ENCODE measurements at places on chromosomes 6 and 20.

DNA sequence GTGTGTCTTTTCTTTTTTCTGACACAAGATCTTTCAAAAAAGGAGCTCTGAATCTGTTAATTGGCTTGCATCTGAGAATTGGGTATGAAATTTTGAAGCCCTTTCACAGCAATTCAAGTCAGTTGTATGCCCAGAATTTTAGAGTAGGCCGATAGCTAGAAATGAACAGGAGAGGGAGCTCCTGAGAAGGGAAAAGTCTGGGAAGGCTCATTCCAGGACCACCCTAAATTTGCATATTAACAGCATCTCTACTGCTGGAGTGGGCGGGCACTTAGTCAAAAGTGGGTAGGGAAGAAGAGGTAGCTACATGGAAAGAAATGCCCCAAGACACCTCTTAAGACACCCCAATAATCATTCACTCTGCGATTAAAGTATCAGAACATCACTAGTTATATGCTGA lies 928.3 kb downstream of the TBC1D32 start:
- peak; percentile 12 for DNase-seq

DNA sequence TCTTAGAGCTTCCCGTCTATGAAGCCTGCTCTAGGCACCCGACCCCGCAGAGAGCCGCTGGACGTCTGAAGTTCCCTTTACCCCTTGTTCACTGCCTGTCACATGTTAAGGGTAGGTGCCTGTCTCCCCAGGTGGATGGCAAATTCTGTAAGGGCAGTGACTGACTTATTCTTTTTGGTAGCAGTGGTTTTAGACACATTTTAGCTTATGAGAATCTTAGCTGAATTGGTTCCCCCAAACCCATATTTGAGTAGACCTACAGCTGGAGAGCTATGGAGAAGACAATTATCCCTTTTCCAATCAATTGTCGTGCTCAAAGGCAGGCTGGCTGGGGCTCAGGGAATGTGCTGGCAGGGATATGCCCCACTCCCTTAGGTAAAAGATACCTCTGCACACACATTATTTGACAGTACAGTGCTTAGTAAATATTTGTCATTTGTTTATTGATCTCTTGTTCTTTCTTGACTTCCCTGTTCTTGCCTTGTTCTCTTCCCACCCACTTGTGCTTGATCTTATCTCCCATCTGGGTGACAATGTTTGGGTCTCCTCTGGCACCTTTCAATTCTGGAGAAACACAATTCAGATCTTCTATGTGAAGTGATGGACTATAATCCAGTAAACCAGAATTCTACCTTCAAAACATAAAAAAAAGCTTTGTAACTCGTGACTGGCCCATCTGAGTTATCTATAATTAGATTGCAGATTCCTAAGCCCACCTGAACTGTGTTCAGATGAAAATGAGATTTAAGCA lies 114.3 kb upstream of the SLC2A12 start:
- no peak for DNase-seq

DNA sequence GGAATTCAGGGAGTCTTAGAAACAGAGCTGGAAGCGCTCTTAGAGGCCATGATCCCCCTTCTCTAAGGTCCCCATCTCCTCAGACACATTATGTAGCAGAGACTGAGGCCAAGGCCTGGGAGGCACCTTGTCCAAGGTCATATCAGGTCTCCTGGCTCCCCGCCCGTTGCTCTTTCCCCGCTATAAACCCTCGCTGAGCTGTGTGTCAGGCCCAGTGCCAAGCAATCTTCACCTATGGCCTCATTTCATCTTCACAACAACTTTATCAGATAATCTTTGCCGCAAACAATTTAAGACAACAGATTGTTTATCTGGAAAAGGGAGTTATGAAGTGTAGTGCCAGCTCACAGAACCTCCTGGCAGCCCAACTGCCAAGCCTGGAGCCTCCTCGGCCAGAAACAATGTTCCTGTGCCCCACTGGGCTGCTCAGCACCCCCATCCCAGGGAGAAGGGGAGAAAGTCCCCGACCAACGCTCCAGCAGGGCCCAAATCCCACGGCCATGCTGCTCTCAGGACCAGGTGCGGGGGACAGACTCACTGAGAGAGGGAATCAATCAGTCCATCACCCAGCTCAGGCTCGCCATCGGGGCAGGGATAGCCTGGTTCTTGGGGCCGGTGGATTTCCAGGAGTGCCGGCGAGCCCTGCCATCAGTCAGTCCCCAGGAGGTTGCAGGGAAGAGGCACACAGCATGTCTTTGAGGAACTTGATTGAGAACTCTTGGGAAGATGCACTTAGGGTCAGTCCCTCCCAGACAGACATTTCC lies 16.9 kb upstream of the FANCE start:
- no peak for DNase-seq

DNA sequence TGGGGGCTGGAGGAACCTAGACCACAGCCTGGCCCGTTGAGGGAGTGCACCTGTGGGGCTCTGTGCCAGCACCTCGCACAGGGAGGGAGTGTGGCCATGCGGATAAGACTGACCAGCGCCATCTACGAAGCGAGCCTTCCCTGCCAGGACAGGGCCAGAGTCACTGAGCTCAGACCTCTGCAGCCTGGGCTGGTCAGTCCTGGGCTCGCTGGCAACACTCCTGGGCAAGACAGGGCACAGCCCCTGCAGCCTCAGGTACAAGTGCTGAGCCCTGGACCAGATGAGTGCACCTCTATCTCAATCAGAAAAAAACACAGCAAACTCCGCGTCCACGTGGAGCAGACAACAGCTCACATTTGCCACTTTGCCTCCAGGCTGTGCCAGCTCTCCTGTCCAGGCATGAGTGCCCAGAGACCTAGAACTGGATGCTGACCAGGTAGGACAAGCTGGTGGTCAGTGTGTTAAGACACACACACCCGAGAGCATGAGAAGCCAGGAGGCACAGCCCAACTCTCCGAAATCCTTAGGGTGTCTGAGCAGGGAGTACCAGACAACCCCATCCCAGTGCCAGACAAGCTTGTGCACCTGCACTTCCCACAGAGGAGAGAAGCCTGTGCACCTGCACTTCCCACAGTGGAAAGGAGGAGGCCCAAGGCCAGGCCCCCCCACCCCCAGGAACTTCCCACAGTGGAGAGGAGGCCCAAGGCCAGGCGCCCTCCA lies 4.9 kb downstream of the ARFRP1 start:
- DNase-seq = no peak

DNA sequence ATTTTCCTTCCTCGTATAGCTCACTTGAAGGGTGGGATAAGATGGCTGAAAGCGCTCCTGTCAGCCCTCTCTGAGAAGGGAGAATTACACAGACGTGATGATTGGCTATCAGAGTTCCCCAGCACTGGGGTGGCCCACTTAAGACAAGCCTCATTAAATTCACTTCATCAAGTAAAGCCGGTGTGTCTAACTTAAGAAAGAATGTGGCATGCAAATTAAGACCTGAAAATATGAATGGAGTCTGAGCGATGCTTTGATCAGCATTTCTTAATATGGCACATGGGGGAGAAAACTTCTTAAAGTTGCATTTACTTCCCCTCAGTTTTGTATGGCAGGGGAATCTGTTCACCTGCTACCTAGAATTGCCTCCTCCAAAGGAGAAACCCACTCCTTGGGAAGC lies 369.3 kb downstream of the FARS2 start:
- no peak for DNase-seq

GRCh38 chr20:15921930-15922329 lies 651.3 kb downstream of the KIF16B start:
- DNase-seq = no peak

DNA sequence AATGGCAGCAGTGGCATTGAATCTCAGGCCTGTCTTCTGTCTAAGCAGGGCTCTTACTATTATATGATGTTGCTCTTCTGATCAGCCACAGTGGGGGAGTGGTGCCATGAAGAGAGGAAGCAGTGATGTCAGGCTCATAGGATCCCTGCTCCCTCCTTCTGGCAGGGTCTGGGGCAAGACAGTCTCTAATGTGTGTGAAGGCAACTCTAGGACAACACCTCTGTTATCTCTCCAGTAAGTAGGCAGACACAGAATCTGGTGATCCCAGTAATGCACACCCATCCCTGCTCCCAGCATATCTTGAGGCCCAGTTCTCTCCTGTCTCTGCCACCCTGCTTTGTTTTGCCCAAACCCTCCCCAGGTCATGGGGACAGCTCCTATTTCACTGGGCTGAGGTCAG lies 8.8 kb downstream of the C20orf202 start:
- no peak for DNase-seq

DNA sequence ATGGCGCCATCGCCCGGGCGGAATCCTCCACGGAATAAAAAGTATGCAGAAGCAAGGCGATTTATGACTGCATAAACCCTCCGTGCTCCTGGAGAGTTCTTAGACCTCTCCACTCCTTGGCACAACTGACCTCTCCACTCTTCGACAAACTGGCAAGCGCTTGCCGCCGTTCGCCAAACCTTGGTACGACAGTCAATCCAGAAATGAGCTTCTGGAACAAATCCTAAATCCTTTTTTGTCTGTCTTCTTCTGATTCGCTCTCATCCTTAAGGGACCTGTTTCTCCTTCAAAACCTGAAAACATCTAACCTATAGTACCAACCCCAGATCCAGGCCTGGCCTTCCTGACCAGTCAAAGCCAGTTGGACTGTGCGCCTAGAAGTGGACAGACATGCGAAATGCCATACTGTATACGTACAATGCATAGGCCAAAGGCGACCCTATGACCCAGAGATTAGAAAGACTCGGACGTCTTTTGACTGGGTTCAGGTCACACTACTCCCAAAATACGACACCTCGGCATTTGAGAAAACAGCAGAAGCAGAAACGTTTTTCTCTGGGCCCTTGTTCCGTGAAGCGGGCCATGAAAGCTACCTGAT lies 59.4 kb downstream of the TRIM27 start:
- no peak for DNase-seq

GRCh38 chr6:63637865-63638445 lies 2.4 kb downstream of the PHF3 start:
- DNase-seq = no peak

DNA sequence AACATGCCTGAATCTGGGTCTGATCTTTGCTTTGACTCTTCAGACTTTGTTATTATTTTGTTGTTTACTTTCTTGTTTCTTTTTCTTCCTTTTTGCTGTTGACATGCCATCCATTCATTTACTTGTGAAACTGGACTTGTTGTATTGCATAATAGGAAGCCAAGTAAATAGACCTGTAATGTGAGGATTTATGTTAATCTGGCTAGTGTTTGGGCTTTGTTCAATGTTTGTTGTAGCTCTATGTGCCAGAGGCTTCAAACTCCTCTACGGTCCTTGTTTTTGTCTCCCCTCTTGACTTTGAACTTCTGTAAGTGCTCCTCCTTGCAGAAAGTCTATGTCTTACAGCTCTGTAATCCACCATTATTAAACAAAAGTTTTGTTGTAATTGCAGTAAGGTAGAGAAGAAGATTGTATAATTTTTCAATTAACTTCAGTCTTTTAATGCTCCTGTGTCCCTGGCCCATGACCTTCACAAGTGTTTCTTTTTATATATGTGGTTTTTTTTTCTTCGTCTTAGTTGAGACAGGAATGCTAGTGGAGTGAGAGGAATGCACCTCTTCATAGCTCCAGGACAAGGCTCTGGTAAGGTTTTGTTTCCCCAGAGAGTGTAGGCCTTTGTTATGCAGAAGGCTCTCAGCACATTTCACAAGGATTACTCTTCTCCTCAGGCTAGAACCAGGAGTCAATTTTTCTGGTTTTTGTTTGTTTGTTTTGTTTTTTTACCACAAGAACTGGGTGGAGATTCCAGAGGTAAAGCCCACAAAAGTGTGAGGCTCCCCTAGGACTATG lies 1061.8 kb upstream of the CITED2 start:
- no peak for DNase-seq

DNA sequence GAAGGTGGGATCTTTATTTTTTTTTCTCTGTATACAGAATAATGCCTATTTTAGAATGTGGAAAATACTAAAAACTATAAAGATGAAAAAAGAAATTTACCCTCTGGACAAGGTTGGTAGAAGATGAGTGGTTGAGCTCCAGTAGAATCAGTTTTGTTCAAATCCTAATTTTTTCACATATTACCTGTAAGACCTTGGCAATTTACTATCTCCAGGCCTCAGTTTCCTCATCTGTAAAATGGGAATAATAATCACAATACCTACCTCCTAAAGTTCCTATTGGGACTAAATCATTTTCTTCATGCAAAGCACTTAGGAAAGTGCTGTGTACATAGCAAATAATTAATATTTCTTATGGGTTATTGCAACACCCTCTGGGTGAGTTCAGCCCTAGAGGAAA lies 28.4 kb downstream of the DAAM2 start:
- DNase-seq = no peak

DNA sequence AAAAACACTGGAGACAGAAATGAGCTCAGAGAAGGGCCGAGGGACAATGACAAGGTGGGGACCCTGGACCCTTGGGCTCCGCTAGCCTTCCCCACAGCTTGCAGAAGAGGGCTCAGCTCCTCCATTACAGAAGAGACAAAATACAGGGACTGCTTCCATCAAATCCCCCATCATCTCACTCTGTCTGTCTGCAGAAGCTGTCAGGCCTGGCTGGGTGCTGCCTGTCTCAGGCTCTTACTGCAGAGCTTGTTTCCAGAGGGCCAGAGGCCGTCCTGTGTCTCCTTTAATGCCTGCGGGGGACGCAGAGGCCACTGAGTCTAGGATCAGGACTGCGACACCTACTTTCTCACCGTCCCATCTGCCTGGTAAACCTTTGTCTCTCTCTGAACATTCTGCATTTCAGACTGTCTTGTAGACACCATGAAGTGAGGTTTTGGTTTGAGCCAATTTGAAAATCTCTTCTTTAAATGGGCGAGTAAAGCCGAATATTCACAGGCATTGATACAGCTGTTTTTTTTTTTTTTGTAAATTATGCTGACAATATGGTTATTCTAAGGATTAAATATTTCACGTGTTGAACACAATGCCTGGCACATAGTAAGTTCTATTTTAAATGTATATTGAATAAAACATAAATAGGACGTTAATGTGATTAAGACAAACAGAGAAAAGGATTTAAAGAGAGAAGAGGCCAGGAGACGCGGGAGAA lies 28.3 kb downstream of the RNASET2 start:
- no peak for DNase-seq

DNA sequence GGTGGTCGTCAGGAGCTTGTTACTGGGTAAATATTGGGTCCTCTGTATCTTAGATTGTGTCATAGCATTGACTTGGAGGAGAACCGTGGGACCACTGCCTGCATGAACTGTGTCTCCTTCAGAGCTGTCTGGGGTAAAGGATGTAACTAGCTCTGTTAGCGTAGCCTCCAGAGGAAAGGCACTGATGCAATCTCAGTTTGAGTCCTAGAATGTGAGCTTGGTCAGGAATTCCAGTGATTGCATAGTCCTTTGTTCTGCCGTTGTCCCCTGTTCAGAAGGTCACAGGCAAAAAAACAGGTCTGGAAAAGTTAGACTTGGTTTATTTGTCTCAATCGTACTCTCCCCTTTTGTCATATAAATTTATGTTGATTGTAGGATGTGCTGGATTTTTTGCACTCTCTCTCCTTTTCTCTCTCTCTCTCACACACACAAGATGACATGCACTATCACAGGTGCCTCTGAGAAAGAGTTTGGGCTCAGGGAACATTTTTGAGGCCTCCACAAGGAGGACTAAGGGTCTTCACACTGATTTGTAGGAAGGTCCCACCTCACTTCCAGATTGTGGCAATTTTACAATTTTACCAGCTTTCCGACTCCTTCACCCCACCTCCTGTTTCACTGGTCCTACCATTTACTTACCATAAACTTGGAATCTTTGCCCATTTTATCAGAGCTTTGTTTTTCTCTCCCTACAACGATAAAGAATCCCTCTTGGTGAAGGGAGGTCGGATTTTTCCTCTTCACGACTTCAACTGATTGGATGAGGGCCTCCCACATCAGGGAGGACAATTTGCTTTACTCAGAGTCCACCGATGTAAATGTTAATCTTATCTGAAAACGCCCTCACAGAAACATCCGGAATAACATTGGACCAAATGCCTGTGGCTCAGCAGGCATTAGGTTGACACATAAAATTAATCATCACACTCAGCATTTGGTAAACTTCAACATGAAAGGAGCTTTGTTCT lies 7.0 kb upstream of the DACT2 start:
- no peak for DNase-seq
